ENCODE measurements at places on chromosomes 6 and 20.

DNA sequence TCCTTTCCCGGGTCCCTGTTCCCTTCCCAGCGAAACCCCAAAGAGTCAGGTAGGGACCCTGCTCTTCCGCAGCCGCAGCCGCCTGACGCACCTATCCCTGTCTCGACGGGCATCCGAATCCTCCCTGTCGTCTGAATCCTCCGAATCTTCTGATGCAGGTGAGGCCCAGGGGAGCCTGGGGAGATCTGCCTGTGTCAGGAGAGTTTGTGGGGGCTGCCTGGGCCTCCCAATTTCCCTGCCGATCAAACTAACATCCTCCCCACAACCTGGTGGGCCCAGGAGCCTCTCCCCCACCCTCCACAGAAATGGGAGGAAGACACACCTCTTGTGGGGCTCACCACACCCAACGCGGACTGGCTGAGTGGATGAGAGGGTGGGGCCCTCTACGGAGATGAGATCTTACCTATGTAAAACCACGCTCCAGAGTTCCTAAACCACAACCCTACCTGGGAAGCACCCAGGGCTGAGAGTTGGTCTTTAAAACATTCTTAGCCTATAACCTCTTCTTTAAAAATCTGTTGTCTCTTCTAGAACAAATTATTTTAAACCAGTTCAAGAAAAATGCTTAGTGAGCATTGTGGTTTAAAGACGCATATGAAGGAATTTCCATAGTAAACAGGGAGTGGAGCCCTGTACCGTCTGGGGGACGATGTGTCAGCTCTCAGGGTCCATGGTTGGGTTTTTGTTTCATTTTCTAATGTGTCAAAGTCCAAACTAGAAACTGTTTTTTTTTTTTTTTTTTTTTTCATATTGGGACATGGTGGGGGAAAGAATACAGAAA is 1.7 kb downstream of the CDC25B start:
- no peak for DNase-seq

DNA sequence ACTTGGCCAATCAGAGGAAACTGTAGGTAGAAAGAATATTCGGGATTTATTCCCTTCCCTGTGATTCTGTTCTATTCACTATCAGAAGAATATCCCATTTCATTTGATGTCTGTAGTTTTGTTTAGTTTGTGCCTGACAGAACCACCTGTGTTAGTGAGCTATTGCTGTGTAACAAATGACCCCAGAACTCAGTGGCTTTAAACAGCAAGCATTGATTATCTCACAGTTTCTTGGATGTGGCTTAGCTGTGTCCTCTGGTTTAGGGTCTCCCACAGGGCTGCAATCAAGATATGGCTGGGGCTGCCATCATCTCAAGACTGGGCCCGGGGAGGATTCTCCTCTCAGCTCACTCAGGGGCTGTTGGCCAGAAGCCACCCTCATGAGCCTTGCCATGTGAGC is 143.7 kb downstream of the ZDHHC14 start:
- no peak for DNase-seq

- DNase-seq = no peak
These were observed 4.7 kb upstream of the GJA1 start for GRCh38 chr6:121430514-121431460.

DNA sequence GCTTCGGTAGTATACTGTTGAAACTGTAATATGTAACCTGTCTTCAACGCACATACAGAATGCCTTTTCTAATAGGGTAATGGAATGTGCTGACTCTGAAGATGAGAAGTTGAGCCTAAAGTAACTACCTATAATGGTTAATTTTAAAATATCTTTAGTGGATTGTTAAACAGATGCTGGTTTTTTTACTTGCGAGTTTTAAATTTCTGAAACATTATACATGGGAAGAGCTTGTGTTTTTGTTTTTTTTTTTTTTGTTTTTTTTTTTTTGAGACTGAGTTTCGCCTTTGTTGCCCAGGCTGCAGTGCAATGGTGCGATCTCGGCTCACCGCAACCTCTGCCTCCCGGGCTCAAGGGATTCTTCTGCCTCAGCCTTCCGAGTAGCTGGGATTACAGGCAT is 166.9 kb downstream of the JARID2 start:
- DNase-seq = no peak

GRCh38 chr6:129368970-129369369 is 341.0 kb downstream of the ARHGAP18 start:
- DNase-seq = no peak

- no peak for DNase-seq
These were observed 54.0 kb upstream of the SNX9 start for GRCh38 chr6:157768863-157769551.

- DNase-seq = no peak
These were observed 18.5 kb upstream of the KIAA0408 start for GRCh38 chr6:127477658-127478057.

GRCh38 chr6:112680091-112680490 is 333.0 kb downstream of the RFPL4B start:
- DNase-seq = no peak

GRCh38 chr6:108983151-108983550 is 111.5 kb downstream of the SESN1 start:
- no peak for DNase-seq

DNA sequence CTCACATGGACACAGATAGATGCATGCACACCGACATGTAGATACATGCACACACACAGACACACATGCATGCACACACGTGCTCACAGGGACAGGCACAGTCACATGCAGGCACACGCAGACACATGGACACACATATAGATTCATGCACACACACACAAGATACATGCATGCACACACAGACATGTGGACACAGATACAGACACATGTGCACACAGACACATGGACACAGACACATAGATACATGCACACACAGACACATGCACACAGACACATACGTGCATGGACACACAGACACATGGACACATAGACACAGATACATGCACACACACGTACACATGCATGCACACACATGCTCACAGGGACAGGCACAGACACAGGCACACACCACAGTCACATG is 19.8 kb downstream of the SYNDIG1 start:
- DNase-seq = no peak

DNA sequence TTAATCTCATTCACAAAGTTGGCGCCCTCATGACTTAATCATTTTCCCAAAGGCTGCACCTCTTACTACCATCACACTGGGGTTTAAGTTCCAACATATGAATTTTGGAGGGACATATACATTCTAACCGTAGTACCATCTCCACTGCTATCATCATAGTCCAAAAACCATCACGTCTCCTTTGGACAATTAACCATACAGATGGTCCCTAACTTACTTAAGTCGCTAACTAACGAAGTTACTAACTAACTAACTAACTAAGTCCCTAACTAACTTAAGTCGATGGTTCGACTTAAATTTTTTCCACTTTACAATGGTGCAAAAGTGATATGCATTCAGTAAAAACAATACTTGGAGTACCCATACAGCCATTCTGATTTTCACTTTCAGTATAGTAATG is 24.0 kb upstream of the TBC1D22B start:
- DNase-seq = no peak

- peak; percentile 5 for DNase-seq
These were observed 268.0 kb downstream of the HACE1 start for GRCh38 chr6:104591573-104592334.

DNA sequence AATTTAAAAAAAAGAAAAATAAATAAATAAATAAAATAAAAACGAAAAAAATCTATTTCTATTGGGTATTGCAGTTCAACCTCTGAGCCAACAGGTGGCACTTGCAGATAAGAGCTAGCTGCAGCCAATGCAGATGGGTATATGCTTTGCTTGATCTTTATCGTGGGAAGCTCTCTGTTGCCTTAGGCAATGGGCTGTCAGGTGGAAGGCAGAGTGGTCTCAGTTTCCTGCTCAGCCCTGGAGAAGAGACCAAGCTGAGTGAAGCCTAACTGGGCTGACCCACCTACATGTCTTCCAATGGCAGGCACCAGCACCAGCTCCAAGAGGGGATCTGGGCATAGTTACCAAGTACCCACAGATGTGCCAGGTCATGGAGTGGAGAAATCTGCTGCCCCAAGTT is 95.0 kb downstream of the AK9 start:
- DNase-seq = no peak

DNA sequence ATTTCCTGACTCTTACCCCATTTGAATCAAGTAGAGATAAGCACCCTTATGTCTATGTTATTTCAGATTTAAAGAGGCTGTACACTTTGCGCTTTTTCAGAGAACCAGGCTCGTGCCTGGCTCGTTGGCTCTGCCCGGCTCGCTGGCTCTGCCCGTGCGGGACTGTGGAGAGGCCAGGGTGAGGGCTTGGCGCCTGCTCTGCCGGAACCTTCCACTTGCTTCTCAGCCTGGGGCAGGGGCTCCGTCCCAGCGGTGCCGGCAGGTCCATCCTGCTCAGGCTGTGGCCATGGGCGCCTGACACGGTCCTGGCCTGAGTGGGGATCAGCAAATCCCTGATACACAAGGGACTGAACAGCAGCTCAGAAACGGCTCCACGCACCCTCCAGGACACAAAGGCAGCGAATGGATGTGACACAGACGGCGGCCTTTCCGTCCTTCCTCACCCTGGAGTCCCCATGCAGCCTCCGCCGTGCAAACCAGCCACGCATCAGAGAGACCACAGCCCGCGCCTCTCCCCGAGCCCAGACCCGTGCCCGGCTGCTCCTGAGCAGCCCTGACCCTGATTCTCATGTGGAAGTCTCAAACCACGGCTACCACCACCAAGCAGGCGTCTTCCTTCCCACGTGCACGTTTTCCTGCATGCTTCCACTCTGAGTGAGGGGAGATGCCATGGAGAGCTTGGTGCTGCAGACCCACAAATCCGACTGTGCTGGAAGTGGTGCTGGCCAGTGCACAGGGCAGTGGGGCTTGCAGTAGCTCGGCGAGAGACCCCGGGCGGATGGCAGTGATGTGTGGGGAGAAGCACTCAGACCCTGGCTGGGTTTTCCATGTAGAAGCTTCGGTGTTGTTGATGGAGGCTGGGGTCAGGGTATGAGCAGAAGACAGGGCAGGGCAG is 233.9 kb downstream of the ERMARD start:
- no peak for DNase-seq

DNA sequence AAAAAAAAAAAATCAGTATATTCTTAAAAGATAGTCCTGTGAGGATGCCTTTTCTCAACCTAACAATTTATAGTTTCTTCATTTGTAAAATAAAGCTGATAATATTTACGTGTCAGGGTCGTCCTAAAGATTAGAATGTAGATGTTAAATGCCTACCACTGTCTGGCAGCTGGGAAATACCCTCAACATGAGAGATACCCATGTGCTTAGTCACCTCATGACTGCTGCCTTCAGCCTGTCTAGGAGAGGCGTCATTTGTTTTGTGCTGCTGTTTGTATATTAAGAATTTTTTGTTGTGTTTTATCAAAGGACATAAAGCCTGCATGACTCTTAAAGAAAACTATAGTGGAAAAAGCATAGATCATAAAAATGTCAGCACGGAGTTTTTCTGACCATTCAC is 9.5 kb downstream of the FAM120B start:
- DNase-seq = no peak

- no peak for DNase-seq
These were observed 267.8 kb downstream of the PTPRK start for GRCh38 chr6:128252341-128253176.

DNA sequence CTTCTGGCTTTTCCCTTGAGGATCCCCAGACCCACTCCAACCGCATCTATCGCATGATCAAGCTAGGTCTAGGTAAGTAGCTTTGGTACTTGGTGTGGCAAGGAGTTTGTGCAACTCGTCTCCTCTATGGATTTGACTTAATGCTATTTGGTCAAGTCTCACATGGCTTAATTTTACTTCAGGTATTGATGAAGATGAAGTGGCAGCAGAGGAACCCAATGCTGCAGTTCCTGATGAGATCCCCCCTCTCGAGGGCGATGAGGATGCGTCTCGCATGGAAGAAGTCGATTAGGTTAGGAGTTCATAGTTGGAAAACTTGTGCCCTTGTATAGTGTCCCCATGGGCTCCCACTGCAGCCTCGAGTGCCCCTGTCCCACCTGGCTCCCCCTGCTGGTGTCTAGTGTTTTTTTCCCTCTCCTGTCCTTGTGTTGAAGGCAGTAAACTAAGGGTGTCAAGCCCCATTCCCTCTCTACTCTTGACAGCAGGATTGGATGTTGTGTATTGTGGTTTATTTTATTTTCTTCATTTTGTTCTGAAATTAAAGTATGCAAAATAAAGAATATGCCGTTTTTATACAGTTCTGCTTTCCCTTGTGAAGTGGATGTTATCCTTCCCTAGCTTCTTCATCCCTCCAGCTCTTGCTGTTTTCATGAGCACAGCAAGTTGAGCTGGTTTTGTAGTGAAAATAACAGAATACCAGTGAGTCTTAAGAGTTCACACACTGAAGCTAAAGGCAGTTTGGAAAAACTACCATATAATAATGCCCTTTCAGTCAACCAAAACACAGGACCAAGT is 3.8 kb downstream of the SLC35B2 start:
- DNase-seq = peak; percentile 58

DNA sequence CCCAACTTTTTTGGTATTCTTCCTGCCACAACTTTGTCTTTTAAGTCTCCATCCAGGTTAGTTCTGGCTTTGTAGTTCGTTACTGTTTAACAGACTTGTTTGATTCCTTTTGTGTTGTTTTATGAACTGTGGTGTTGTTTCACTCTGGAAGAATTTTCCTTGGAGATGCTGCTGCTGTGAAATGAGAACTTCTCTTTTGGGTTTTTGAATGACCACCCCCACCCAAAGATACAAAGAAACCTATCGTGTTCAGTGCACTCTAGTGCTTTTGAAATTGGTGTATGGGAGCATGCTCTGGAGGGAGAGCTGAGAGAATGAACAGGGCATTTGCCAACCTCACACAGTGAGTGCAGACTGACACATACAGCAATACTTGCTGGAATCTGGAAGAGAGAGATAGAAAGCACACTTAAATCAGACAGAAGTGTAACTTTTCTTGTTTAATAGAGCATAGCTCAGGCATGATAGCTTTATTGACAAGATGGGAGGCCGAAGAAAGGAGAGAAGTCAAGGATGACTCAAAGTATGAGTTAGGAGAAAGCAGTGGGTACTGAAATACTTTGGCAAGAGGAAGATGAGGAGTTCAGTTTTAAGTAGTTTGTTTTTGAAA is 293.1 kb downstream of the SOX4 start:
- DNase-seq = no peak

DNA sequence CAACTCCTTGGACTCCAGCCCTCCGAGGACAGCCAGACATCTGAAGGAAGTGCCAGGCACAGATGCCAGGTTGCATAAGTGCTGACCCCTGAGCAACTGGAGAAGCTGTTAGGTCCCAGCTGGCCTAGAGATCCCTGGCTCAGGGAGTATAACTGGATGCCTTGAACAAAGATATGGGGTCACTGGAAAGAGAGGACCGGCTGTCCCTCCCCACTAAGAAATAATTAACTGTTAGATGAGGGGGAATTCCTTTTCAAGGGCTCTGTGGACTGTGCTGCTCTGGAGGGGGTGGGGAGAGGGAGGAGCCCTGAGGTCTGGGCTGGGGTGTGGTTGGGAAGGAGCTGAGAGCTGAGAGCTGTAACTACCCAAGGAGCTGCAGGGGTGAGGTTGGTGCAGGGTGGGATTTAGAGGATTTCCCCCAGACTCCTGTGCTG is 39.6 kb downstream of the HLA-F start:
- DNase-seq = peak; percentile 36

GRCh38 chr6:163903541-163903940 is 489.0 kb downstream of the QKI start:
- no peak for DNase-seq

Measured in body of pancreas (tissue), 4 donors.